IPS DF 19.7 (cell line): ENCODE measurements at places on chromosomes 13 and 19.

GRCh38 chr19:31096062-31096830 lies 253.0 kb downstream of the TSHZ3 start:
- no peak for DNase-seq

- no peak for DNase-seq
These were observed 134.7 kb downstream of the LHFPL6 start for GRCh38 chr13:39468306-39468705.

DNA sequence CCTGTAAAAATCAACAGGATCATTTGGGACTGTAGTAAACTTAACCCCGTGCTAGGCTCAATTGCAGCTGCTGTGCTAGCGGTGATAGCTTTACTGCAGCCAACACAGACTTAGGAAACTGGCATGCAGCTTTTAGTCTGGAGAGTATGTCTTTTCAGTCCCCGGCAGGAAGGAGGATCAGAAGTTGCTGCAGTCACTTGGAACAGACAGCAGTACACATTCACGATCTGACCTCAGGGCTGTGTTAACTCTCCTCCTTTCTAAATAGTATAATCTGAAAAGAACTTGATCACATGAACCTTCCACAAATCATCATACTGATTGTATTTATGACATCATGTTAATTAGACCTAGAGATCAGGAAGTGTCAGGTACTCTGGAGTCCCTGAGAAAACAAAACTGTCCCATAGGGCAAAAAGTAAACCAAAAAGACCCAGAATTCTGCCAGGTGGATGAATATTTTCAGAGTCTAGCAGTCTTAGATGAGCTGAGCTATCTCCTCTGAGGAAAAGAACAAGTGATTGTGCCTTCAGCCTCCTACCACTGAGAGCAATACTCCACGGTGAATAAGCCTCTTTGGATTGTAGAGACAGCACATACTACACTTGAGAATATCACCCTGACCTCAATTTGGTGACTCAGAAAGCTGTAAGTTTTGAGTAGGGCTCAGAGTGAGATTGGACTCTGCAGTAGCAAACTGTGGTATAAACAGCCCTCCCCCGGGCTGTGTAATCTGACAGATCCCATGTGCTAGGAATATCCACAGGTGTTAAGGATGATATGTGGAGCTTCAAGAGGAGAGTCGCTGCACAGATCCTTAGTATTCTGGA lies 181.0 kb upstream of the GPR12 start:
- no peak for DNase-seq

GRCh38 chr13:108496362-108497210 lies 132.8 kb upstream of the MYO16 start:
- DNase-seq, result no peak

- DNase-seq, result no peak
These were observed 53.5 kb downstream of the TNFSF13B start for GRCh38 chr13:108323031-108323430.

GRCh38 chr19:8387688-8388611 lies 2.2 kb upstream of the RAB11B start:
- DNase-seq, result no peak

GRCh38 chr19:39384839-39385568 lies 5.9 kb downstream of the PAF1 start:
- no peak for DNase-seq

GRCh38 chr19:10478903-10479384 lies 24.2 kb downstream of the KEAP1 start:
- DNase-seq, result peak; percentile 87

DNA sequence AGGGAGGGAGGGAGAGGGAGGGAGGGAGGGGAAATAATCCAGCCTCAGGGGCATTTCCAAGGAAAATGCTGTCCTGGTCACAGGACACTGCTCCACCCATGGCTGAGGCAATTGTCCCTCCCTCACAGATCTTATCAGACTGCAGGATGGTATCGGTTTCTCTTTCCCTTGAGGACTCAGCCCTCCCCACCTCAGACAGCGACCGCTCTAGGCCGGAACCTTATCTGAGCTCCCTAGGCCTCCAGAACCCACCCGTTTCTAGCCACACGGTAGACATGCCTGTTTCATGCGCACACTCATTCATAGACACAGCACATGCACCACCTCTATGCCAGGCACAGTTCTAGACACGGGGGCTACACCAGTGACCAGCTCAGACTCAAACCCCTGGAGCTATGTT lies 10.0 kb upstream of the IZUMO2 start:
- no peak for DNase-seq

DNA sequence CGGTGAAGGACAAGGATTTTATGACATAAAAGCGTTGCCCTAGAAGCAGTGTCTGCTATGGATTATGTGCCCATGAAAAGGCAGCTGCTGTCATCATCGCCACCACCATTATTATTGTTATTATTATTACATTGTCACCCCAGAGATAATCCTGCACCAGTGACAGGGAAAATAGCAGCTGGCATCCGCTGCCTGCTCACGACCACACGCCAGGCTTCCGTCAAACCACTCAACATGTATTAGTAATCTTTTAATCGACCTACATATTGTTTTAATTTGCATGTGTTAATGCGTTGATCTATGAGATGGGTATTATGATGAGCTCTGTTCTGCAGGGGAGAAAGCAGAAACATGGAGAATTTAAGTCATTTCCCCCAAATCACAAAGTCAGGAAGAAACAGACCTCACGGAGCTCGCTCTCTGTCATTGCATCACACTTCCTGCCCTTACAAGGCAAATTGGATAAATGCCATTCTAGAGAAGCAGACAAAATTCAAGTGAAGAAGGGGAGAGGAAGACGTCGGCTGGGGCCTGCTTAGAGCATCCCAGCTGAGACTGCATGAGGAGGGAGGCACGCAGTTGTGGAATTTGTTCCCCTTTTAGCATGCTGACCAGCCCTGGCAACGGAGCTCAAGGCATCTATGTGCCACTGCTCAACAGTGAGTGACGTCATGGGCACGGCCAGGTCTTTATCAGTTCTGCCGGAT lies at the start of gene FFAR3:
Gene FFAR3 (plus strand): TSS at position 594 of the 707 bp plus-strand sequence. CDS start 431 bp downstream, outside the sequence.
- DNase-seq, result no peak

- DNase-seq, result no peak
These were observed 174.7 kb downstream of the DLEU7 start for GRCh38 chr13:50668691-50669271.

DNA sequence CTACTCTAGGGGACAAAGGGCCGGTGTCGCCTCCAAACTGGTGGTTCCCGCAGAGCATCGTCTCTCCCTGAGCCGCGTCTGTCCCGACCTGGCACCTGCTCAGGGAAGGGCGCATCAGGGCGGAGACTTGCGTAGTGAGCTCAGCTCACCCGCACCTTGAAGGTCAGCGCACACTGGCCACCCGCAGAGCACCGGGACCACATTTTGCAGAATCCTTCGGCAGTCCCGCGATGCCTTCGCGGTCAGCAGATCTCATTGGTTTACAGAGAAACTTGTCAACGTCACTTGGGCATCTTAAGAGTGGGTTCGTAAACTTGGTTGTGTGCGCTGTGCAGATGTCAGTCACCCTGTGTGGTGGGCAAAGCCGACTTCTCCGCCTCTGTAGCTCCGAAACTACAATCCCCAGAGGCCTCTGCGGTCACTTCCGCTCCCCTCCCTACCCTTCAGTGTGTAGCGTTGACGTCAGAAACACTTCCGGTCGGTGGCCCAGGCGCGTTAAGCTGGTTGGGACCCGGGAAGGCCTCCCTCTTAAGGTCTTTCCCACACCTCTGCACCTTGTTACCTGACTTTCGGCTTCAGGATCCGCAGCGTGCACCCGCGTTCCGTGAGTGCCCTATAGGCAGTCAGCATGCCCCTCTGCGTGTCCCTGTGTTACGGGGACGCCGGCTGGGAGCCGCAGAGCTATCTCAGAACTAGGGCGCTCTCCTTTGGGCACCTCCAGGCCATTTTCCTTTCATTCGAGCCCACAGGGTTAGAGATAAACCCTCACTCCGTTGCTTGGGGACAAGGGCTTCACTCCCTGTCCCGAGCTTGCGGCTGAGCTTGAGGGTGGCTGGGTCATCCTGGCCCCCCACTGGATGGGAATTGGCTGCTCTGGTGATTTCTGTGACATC lies 36.5 kb upstream of the ZNF527 start:
- DNase-seq, result peak; percentile 85

DNA sequence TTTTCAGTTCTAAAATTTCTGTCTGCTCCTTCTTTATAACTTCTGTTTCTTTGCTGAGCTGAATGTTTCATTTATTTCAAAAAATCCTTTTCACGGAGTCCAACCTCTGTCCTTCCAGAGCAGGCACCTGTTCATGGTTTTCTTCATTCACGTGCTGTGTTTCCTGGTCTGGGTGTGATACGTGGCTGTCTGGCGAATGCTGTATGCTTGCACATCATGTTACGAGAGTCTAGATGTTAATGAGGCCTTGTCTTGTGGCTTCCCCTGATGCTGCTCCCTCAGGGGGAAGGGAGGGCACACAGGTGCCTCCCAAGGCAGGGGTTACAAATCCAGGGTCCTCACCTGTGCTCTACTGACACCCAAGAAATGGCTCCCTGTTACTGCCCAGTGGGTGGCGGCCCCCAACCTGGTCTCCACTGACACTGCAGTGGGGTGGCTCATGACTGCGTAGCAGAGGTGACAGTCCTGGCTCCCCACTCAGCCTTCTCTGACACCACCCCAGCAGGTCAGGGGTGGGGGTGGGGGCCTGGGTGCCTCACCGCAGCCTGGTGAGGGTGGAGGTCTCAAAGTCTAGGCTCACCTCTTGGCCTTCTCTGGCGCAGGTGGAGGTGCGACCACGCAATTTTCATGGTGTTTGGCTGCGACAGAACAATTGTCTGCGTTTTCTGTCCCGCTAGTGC lies 20.1 kb upstream of the RAB20 start:
- DNase-seq, result no peak

GRCh38 chr19:47158879-47159503 lies 28.4 kb downstream of the SAE1 start:
- DNase-seq, result no peak

- no peak for DNase-seq
These were observed 25.4 kb downstream of the SERP2 start for GRCh38 chr13:44399074-44399473.

DNA sequence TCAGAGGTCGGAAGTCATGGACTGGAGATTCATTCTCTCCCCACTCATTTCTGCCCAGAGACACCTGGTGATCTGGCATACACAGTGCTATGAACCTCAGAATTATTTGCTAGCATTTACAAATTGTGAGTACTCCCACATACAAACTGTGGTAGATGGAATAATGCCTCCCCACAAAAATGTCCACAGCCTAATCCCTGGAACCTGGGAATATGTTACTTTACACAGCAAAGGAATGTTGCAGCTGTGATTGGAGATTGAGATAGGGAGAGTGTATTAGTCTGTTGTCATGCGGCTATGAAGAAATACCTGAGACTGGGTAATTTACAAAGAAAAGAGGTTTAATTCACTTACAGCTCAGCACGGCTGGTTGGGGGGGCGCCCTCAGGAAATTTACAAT lies 3.1 kb upstream of the UQCRFS1 start:
- DNase-seq, result no peak

DNA sequence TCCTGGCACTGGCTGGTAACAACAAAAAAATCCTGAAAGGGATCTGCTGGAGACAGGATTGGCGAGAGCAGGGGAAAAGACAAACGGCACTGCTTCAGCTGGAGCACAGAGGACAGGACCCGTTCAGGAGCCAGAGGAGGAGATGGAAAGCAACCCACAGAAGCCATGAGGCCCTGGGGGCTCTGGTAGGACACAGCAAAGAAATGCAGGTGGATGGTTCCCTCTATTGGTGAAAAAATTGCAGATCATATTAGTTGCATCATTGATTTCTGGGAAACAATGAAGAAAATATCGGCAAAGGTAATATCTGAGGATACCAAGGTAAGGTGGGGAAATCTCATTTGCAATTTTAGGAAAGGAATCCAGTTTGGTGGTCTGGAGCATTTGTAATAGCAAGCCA lies 25.7 kb upstream of the TPP2 start:
- no peak for DNase-seq

DNA sequence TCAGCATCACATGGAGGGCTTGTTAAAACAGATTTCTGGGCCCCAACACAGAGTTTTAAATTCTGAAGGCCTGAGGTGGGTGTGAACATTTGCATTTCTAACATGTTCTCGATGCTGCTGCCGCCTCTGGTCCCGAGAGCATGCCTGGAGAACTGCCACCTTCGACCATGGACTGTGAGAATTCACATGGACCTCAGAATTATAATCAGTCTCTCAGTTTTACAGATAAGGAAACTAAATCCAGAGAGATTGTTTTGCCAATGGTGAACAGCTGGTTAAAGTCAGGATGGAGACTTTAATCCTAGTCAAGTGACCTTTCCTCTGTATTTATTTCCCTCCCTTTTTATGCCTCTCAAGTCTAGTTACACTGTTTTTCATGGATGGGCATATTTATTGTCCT lies 14.7 kb downstream of the ALOX5AP start:
- no peak for DNase-seq

- no peak for DNase-seq
These were observed 313.1 kb upstream of the MAB21L1 start for GRCh38 chr13:35789335-35790165.
